ENCODE measurements at places on chromosomes 4 and X. TPM values are rescaled to one million over a fixed set of nuclear protein-coding genes. Genes with fewer than 3 reads are reported as not detected.

The CCSER1 gene
- total RNA-seq = 1.1 TPM

The UGT8 gene
- total RNA-seq = 12.4 TPM

The SSX4 gene
- total RNA-seq = 1.6 TPM

The DCLK2 gene
- 0.20 TPM for total RNA-seq

The SCLT1 gene
- 13.9 TPM for total RNA-seq

The USP17L24 gene
- not detected for total RNA-seq

The XAGE2 gene
- total RNA-seq = not detected

The MAGEE2 gene
- total RNA-seq = not detected

The LIMCH1 gene
- 7.9 TPM for total RNA-seq

- no peak overlapping the region for H3K4me3 ChIP-seq
- DNase-seq = no peak
- H3K27me3 ChIP-seq = no peaks in the 10 kb centered on the region
- H3K4me1 ChIP-seq = no peaks in the 10 kb centered on the region
These were observed 79.9 kb upstream of the MAP3K15 start for GRCh38 chrX:19595043-19595677.

DNA sequence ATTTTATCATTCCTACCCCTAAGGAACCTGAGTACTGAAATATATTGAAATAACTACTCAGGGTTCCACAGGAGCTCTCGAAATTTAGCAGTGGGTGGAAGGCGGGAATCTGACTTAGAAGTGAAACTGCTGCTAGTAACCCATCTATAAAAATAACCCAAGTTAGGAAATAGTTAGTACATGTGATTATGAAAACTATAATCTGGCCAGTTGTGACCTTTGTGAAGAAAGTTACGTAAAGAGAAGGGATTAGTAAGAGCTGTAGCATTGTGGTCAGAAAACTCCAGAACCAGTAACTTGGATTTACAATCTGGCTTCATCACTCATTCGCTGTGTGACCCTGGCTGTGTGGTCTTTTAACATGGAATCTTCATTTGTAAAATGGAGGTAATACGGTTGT lies 175.5 kb downstream of the RAPGEF2 start:
- no peak overlapping the region for H3K4me3 ChIP-seq
- H3K36me3 ChIP-seq = peaks cover 3% of the 10 kb centered on the region
- H3K27ac ChIP-seq = no peak overlapping the region
- H3K4me1 ChIP-seq = peaks cover 4% of the 10 kb centered on the region
- no peak for DNase-seq

GRCh38 chrX:30874851-30875250 lies 14.2 kb downstream of the TAB3 start:
- no peaks in the 10 kb centered on the region for H3K4me1 ChIP-seq
- H3K27me3 ChIP-seq = no peaks in the 10 kb centered on the region
- no peak overlapping the region for H3K4me3 ChIP-seq
- no peak overlapping the region for H3K27ac ChIP-seq
- H3K36me3 ChIP-seq = no peaks in the 10 kb centered on the region
- no peak for DNase-seq

GRCh38 chr4:172772781-172773180 lies 395.8 kb upstream of the GALNT7 start:
- no peaks in the 10 kb centered on the region for H3K27me3 ChIP-seq
- DNase-seq = no peak
- H3K27ac ChIP-seq = no peak overlapping the region

- no peak for DNase-seq
- H3K27ac ChIP-seq = no peak overlapping the region
- H3K27me3 ChIP-seq = no peaks in the 10 kb centered on the region
- H3K4me1 ChIP-seq = peaks cover 4% of the 10 kb centered on the region
- H3K4me3 ChIP-seq = no peak overlapping the region
These were observed 38.5 kb upstream of the PDLIM5 start for GRCh38 chr4:94413085-94413840.

DNA sequence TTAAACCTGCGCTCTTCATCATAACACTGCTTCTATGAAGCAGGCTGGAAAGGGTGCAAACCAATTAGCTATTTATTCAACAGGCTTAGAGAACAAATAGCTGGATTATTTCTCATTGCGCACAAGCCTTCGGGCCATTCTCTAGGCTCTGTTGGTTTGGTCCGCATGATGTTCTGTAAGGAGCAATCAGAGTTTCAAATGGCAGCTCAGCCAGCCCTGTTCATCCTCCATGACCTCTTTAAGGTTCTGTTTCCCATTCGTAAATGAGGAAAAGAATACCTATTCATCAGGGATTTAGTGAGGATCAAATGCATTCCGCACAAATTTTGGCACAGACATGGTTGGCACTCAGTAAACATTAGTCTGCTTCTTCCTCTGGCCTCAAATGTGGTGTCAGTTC lies 15.5 kb upstream of the GPM6A start:
- no peak overlapping the region for H3K27ac ChIP-seq
- no peaks in the 10 kb centered on the region for H3K4me1 ChIP-seq
- H3K4me3 ChIP-seq = no peak overlapping the region
- no peaks in the 10 kb centered on the region for H3K27me3 ChIP-seq
- no peak for DNase-seq

GRCh38 chr4:137367620-137368019 lies 164.7 kb downstream of the PCDH18 start:
- no peaks in the 10 kb centered on the region for H3K36me3 ChIP-seq
- no peaks in the 10 kb centered on the region for H3K4me1 ChIP-seq
- no peaks in the 10 kb centered on the region for H3K27me3 ChIP-seq
- DNase-seq = no peak
- H3K27ac ChIP-seq = no peak overlapping the region
- no peak overlapping the region for H3K4me3 ChIP-seq

- no peak overlapping the region for H3K27ac ChIP-seq
- DNase-seq = no peak
- no peaks in the 10 kb centered on the region for H3K27me3 ChIP-seq
- no peak overlapping the region for H3K4me3 ChIP-seq
These were observed 1.9 kb downstream of the UBL4A start for GRCh38 chrX:154484255-154485149.

DNA sequence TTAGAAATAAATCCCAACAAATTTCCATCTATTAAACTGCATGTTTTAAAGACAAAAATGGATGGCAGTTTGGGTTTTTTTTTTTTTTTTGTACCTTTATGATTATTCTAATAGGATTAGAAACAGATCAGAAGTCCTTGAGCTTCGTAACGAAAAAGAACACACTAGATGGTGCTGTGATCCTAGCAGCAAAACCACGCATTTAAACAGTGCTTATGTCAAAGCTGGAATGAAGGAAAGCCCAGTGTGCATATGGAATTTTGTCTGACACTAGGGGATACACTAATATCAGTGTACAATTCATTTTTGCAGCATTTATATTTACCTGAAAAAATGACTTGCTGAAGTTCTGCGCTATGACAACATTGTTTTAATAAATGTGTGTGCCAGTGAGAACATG lies 229.1 kb downstream of the VEGFC start:
- no peaks in the 10 kb centered on the region for H3K27me3 ChIP-seq
- H3K4me1 ChIP-seq = no peaks in the 10 kb centered on the region
- H3K4me3 ChIP-seq = no peak overlapping the region

- H3K4me1 ChIP-seq = no peaks in the 10 kb centered on the region
- H3K4me3 ChIP-seq = no peak overlapping the region
- no peaks in the 10 kb centered on the region for H3K36me3 ChIP-seq
- no peak for DNase-seq
These were observed 113.5 kb downstream of the TSPAN5 start for GRCh38 chr4:98544818-98545414.

DNA sequence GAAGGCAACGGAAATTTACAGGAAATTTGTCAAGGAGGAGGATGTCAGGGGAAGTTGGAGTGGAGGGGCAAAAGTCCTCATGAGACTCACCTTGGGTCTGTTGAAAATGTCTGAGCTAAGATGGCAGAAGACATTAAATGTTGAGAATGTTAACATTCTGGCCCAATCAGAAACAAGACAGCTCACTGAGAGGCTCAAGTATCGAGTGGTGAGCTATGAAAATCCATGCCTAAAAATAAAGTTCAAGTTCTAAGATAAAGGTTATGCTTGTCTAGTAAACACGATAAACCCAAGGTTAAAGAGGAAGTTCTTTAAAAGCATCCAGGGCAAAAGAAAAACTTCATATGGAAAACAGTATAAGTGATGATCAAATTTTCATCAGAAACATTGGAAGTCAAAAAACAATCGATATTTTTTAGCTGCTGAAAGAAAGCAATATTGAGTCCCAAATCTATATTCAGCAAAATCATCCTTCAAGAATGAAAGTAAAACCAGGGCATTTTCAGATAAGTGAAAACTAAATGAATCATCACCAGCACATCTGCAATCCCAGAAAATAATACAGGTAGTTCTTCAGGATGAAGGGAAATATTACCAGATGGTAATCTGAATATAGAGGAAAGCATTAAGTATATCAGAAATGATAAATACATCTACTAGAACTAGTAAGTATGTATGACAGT lies 462.4 kb downstream of the TLL1 start:
- no peaks in the 10 kb centered on the region for H3K36me3 ChIP-seq
- no peak overlapping the region for H3K27ac ChIP-seq
- no peak for DNase-seq
- no peaks in the 10 kb centered on the region for H3K27me3 ChIP-seq
- H3K4me3 ChIP-seq = no peak overlapping the region

- H3K4me3 ChIP-seq = no peak overlapping the region
- no peaks in the 10 kb centered on the region for H3K27me3 ChIP-seq
- H3K4me1 ChIP-seq = no peaks in the 10 kb centered on the region
- H3K27ac ChIP-seq = no peak overlapping the region
These were observed 1149.7 kb downstream of the STPG2 start for GRCh38 chr4:96993560-96993959.

DNA sequence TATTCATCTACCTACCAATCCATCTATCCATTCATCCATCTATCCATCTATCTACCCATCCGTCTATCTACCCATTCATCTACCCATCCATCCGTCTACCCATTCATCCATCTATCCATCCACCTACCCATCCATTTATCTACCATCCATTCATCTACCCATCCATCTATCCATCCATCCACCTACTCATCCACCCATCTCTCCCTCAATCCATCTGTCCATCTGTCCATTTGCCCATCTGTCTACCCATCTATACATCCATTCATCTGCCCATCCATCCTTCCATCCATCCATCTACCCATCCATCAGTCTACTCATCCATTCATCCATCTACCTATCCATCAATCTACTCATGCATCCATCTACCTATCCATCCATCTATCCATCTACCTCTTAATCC lies 126.8 kb upstream of the PSAPL1 start:
- no peak overlapping the region for H3K4me3 ChIP-seq
- H3K36me3 ChIP-seq = no peaks in the 10 kb centered on the region
- H3K27me3 ChIP-seq = no peaks in the 10 kb centered on the region
- no peaks in the 10 kb centered on the region for H3K4me1 ChIP-seq
- no peak for DNase-seq

DNA sequence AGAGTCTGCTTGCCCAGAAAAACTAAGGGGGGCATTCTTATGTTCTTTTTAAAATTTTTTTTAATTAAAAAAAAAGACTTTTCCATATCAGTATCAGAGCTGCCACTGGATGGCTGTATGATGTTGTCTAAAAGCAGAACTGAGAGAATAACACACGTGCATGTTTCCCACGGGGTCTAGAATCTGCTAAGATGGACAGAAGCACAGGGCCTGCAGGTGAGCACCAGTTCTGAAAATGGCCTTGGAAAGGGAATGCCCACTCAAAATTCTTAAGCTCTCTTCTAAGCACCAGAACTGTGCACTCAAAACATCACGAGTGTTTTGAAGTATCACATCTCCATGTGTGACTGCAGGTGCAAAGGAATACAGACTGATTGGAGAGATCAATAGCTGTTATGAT lies 61.1 kb downstream of the ARAP2 start:
- H3K4me1 ChIP-seq = peaks cover 2% of the 10 kb centered on the region
- no peak for DNase-seq
- H3K4me3 ChIP-seq = no peak overlapping the region
- no peaks in the 10 kb centered on the region for H3K36me3 ChIP-seq
- H3K27me3 ChIP-seq = no peaks in the 10 kb centered on the region

DNA sequence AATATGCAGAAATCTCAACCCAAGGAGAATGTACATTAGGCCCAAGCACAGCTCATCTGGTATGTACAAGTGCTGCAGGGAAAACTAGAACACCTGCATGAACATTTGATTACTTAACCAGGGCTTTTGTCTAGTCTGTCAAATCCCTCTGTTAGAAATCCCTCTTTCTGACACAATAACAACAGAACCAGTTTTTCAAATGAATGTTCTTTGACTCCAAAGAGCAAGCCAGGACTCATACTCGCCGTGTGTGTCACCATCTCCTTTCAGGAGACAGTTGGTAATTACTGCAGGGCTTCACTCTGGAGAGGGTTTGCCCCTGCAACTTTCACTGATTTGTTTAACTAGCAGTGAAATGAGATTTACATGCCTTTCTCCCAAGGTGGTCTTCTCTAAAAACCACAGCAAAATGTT lies 143.0 kb upstream of the FAM241A start:
- H3K36me3 ChIP-seq = no peaks in the 10 kb centered on the region
- no peak overlapping the region for H3K27ac ChIP-seq
- H3K4me3 ChIP-seq = no peak overlapping the region
- peak; percentile 53 for DNase-seq
- peaks cover 3% of the 10 kb centered on the region for H3K4me1 ChIP-seq

GRCh38 chrX:15909605-15910004 lies 55.0 kb upstream of the AP1S2 start:
- H3K4me1 ChIP-seq = peaks cover 12% of the 10 kb centered on the region
- H3K27ac ChIP-seq = peak overlapping the region; percentile 86
- no peaks in the 10 kb centered on the region for H3K36me3 ChIP-seq
- no peak overlapping the region for H3K4me3 ChIP-seq
- no peaks in the 10 kb centered on the region for H3K27me3 ChIP-seq

GRCh38 chr4:173343832-173344397 lies 9.8 kb upstream of the HMGB2 start:
- no peaks in the 10 kb centered on the region for H3K27me3 ChIP-seq
- no peaks in the 10 kb centered on the region for H3K36me3 ChIP-seq
- no peak overlapping the region for H3K4me3 ChIP-seq
- DNase-seq = peak; percentile 57
- H3K27ac ChIP-seq = no peak overlapping the region

- H3K27ac ChIP-seq = no peak overlapping the region
- H3K4me1 ChIP-seq = no peaks in the 10 kb centered on the region
- DNase-seq = no peak
- H3K27me3 ChIP-seq = no peaks in the 10 kb centered on the region
These were observed 245.9 kb upstream of the GIMD1 start for GRCh38 chr4:106614441-106614840.

DNA sequence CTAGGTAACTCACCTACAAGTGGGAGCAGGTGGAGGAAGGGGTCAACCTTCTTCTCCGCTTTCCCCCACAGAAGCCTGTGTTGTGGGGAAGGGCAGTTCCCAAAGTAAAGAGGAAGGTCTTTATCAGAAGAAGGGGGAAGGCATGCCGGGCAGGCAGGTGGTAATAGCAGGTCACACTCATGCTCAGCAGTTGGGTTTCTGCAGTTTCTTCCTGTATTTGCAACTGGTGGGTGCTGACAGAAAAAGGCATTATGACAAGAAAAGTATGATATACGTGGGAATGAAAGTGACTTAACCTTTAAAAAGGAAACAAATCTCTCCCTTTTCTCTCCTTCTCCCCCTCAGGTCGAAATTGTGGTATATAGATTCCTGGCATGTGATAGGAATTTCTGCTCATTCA lies 3.7 kb downstream of the MTMR1 start:
- no peak overlapping the region for H3K27ac ChIP-seq
- no peak for DNase-seq
- no peaks in the 10 kb centered on the region for H3K27me3 ChIP-seq
- peaks cover 7% of the 10 kb centered on the region for H3K36me3 ChIP-seq

GRCh38 chrX:118519411-118520215 lies 24.0 kb downstream of the DOCK11 start:
- H3K4me3 ChIP-seq = no peak overlapping the region
- H3K27me3 ChIP-seq = no peaks in the 10 kb centered on the region
- DNase-seq = no peak
- no peaks in the 10 kb centered on the region for H3K36me3 ChIP-seq
- no peak overlapping the region for H3K27ac ChIP-seq

- no peak for DNase-seq
- no peaks in the 10 kb centered on the region for H3K27me3 ChIP-seq
- peaks cover 3% of the 10 kb centered on the region for H3K4me1 ChIP-seq
- H3K27ac ChIP-seq = no peak overlapping the region
These were observed 28.1 kb downstream of the CLNK start for GRCh38 chr4:10656420-10656819.

Data from endodermal cell (in vitro differentiated cells).